WTC11 (cell line): ENCODE measurements at places on chromosomes 5 and 9.

- peaks cover 27% of the 10 kb centered on the region for H3K4me1 ChIP-seq
- H3K4me3 ChIP-seq = peak overlapping the region; percentile 91
Measured at GRCh38 chr9:35813434-35814105, 1.3 kb downstream of the HINT2 start.

DNA sequence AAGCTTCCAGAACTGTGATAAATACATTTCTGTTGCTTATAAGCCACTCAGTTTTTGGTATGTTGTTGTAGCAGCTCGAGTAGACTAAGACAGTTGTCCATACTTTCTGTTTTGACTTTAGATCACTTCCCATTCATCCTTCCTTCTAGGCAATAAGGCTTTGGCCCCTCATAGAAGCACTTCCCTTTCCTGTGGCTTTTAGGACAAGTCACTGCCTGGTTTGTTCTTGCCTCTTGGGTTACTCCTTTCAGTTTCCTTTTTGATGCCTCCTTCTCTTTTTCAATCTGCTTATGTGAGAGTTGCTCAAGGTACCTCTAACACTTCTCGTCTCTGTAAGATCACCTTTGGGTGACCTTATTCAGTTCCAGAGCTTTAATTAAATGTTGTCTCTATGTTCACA, 72.4 kb upstream of the NTRK2 start:
- no peak overlapping the region for H3K27ac ChIP-seq
- DNase-seq = no peak
- H3K4me3 ChIP-seq = no peak overlapping the region
- H3K4me1 ChIP-seq = no peaks in the 10 kb centered on the region

GRCh38 chr9:16002816-16003215, 450.0 kb downstream of the CCDC171 start:
- DNase-seq = no peak
- H3K27me3 ChIP-seq = no peaks in the 10 kb centered on the region
- no peak overlapping the region for H3K27ac ChIP-seq
- H3K4me1 ChIP-seq = peaks cover 10% of the 10 kb centered on the region
- H3K36me3 ChIP-seq = no peaks in the 10 kb centered on the region

DNA sequence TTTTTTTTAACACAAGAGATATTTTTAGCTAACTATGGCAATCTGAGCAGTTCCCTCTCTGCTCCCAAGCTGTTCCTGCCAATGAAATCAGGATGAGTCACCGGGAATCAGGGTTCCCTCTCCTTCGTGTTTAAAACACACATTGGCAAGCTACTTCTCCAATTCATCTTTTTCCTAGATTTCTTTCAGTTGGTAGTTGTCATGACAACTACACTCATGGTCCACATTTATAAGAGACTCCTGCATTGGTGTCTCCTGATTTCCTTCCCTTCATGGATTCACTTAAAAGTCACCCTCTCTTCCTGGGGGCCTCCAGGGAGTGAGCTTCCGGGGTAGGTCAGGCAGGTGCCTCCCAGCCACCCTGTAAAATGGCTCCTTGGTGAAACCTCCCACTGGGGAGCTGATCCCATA, 72.3 kb upstream of the NIPAL4 start:
- H3K4me3 ChIP-seq = no peak overlapping the region
- H3K27ac ChIP-seq = no peak overlapping the region
- peaks cover 20% of the 10 kb centered on the region for H3K4me1 ChIP-seq

DNA sequence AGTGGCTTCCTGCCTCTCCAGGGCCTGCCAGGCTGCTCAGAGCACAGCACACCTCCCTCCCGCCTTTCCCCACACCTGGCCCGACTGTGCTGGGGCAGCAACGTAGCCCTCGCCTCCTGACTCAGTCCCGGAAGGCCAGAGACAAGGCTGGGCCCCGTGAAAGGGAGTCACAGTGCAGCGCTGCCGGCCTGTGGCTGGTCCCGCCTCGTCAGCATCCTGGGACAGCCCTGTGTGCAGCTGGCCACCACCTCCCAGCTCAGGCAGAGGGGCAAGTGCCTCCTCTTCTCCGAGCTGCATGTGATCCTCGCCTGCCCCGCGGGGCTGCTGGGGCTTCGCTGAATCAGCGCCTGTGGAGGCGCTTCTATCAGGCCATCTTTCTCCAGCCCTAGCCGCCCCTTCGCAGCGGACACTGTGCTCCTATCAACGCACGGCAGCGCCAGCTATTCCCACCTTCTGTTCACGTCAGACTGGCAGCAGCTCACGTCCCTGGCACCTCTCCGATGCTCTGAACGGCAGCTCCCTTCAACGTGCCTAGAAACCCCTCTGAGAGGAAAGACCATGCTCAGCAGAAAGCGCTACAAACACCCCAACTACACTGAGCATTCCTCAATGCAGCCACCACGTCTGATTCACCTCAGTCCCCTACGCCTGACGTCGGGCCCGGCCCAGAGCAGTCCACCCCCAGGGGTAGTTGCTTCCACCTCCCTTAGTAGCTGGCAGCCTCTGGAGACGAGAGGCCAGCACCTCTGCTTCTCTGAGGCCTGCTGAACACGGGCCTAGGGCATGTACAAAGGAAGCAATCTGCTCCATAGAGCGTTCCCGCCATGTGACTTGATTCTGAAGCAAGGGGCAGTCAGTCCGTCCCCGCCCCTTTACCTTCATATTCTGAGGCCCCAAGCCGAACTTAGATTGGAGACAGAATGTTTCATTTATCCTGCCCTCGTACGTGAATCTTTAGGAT, 78.8 kb downstream of the GPR21 start:
- peak; percentile 53 for DNase-seq
- H3K27me3 ChIP-seq = no peaks in the 10 kb centered on the region
- H3K36me3 ChIP-seq = peaks cover 31% of the 10 kb centered on the region
- H3K4me3 ChIP-seq = no peak overlapping the region
- peaks cover 17% of the 10 kb centered on the region for H3K4me1 ChIP-seq
- H3K27ac ChIP-seq = peak overlapping the region; percentile 83

GRCh38 chr5:143251190-143251589, 152.3 kb downstream of the NR3C1 start:
- H3K36me3 ChIP-seq = no peaks in the 10 kb centered on the region
- 0 out of 2 replicates have a peak, but pooled peaks cover 3% of the 10 kb centered on the region for H3K4me1 ChIP-seq
- no peak overlapping the region for H3K4me3 ChIP-seq
- DNase-seq = no peak
